Left cardiac atrium (tissue), 4 donors: ENCODE measurements at places on chromosomes 4 and X. TPM values are rescaled to one million over a fixed set of nuclear protein-coding genes. Genes with fewer than 3 reads are reported as not detected.

- DNase-seq: no peak
Observed at GRCh38 chrX:47482065-47482511, 934 bp downstream of the ZNF41 start.

GRCh38 chr4:72935462-72935861, 134.1 kb downstream of the COX18 start:
- no peak for DNase-seq

DNA sequence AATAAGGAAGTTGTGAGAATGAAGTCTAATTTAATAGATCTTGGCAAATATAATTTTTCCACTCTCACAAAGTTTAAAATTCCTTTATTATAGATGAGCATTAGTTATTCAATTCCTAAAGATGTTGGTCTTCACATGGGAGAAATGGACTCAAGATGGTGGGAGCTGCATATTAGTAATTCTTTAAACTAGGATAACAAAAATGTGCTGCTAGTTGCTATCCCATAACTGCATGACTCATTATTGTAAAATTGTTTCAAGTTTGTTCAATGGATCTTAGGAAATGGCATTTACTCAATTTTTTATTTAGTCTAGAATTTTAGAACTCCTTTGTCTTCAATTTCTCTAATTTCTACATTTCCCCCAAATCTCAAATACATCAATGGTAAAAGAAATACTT, 155.8 kb downstream of the ATP10D start:
- DNase-seq: no peak

DNA sequence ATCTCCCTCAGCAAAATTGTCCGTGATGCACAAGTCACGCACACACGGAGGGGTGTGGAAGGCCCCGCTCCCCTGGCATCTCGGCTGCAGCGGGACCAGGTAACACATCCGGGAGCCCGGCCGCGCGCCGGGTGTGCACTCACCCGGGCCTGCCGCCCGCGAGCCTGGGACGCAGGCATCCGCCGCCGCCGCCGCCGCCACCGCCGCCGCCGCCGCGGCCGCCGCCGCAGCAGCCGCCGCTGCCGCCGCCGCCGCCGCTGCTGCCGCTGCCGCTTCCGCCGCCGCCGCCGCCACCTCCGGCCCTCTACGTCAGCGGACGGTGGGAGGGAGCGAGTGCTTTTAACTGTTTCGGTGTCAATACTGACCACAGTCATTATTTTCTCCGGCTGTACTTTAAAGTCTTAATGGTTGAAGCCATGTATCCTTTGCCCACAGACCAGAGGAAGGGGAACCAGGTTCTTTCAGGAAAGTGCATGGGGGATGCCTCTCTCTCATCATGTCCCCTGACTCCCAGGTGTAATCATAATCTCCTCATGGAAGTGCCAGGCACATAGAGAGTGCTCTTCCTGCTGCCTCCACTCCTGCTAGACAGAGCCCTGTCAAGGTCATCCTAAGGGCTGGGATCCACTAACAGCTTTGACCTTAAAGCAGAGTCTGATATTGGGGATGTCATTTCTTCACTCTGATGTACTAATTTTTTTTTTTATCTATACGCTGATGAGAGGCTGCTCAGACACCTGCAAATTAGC, 38.0 kb downstream of the MAGEE2 start:
- DNase-seq: peak; percentile 54

- no peak for DNase-seq
Observed at GRCh38 chrX:68848189-68848940, 19.5 kb downstream of the EFNB1 start.

DNA sequence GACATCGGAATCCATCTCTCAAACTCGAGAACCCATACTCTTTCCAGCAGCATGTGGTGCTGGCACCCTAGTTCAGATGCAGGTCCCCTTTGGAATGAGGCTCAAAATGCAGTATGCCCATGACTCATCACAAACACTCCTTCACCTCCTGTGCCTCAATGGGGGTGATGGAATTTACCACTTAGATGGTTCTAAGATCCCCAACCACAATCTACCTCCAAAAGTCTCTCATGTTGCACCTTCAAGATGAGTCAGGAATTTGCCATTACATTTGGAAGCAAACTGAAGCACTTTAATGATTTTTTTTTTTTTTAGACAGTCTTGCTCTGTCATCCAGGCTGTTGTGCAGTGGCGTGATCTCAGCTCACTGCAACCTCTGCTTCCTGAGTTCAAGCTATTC, 8.5 kb upstream of the MID1 start:
- no peak for DNase-seq

GRCh38 chr4:150098214-150098613, 20.0 kb downstream of the DCLK2 start:
- DNase-seq: no peak

DNA sequence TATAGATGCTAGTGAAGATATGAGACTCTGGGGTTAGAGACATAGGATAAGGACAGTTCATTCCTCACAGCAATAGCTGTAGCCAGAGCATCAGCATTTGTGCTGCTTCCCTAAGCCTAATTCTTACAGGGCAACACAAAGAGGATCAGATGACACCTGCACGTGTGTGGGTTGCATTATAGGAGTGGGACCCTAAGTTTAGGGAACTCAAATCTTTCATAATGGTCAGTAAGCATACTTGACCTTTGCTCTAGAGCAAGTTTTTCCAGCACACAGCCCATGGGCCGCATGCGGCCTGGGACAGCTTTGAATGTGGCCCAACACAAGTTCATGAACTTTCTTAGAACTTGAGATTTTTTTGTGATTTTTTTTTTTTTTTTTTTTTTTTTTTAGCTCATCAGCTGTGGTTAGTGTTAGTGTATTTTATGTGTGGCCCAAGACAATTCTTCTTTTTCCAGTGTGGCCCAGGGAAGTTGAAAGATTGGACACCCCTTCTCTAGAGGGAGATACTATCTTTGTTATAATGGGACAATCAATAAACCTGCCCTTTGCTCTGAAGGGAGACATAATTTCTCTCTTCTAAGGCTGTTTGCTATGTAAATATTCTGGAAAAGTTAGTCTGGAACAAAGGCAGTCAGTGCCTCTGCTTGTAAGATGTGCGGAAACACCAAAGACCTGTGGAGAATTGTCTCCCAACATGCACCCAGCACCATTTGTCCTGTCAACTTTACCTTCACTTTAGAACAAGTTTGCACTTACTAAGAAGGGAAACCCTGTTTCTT, 650.2 kb downstream of the ZNF674 start:
- no peak for DNase-seq

GRCh38 chrX:152819732-152820131, 10.8 kb downstream of the CETN2 start:
- no peak for DNase-seq

DNA sequence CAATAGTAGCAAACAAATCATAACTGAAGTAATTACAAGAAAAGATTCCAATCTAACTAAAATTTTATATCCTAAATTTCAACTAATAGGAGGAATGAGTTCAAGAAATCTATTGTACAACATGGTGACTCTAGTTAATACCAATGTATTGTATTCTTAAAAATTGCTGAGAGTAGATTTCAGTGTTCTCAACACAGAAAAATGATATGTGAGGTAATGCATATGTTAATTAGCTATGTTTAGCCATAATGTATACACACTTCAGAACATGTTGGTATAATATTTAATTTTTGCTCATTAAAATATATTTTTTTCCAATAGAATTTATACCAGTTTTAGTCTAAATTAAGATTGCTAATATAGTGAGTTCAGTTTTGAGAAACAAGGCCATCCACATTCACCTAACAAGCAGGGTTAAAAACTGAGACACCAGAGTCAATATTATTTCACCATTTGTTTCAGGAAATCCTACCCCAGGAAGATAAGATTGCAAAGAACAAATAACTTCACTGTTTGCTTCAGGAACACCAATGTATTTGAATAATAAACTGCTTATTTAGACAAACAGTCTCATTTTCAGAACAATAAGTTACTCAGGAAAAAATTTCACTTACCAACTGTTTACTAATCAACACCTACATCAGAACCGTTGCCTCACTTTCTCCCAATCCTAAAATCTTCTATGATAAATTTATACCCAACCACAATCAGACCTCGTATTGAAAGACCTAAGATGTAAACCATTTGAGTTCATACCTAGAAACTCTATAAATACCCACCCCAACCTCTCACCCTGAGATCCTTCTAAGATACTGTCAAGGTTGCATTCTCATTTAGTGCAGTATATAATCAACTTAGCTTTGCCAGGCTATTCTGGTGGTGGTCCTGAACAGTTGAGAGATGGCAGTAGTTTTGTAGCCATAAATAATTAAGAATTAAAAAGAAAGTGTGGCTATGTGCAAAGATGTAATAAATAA, 132.8 kb downstream of the MAB21L2 start:
- DNase-seq: no peak

GRCh38 chr4:68342134-68342533, 7.8 kb downstream of the YTHDC1 start:
- DNase-seq: no peak

GRCh38 chr4:1509366-1509765, 103.1 kb upstream of the NKX1-1 start:
- DNase-seq: no peak

DNA sequence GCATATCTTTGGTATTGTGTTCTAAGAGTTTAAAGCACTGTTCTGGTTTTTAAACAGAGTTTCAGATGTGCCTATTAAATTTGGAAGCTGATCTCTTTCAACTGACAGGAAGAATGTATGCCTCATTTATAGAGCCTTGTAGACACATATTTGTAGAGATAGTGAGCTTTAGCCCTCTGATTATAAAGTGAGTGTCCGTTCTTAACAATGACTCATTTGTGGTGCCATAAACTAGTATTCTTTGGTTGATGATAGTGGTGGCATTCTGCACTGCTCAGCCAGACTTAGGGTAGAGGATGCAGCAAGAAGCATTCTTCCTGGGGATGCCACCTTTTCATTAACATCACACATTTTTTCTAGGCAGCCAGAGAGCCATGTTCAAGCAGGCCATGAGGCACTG, 121.7 kb downstream of the TLL1 start:
- no peak for DNase-seq

GRCh38 chr4:8290701-8290970, 21.1 kb downstream of the HTRA3 start:
- DNase-seq: peak; percentile 13

DNA sequence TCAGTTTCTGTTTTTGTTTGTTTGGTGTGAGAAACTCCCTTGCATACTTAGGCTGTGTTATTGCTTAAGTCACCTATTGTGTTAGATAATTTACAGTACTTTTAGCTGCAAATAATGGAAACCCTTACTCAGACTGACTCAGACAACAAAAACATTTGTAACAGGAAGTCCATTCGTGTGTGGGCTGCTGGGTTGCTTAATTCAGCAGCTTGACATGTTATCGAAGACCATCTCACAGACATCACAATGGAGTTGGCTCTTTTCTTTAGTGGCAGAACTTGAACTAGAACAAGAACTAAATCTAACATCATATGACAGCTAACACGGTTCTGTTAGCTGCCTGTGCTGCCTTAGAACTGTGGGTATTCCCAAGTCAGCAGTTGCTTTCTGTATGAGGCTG, 9.9 kb upstream of the GABRE start:
- DNase-seq: no peak

GRCh38 chrX:2383735-2384134, 117.0 kb downstream of the DHRSX start:
- no peak for DNase-seq

DNA sequence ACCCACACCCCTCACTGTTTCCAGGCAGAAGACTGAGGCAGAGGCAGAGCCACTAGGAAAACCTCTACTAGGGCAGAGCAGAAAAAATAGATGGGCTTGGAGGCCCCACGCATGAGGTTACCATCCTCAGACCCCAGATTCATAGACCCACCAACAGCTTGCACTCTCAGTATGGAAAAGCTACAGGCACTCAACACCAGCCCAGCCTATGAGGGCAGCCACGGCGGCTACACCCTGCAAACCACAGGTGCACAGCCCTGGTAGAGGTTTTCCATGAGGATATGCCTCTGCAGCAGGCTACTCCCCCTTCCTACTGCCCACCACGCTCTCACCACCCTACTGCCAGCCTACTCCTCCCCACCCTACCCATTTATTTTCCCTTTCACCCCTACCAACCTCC, 235.1 kb downstream of the CWH43 start:
- no peak for DNase-seq

GRCh38 chr4:19880206-19880605, 371.5 kb upstream of the SLIT2 start:
- peak; percentile 28 for DNase-seq

GRCh38 chrX:29012867-29013266, 425.6 kb downstream of the IL1RAPL1 start:
- DNase-seq: no peak

DNA sequence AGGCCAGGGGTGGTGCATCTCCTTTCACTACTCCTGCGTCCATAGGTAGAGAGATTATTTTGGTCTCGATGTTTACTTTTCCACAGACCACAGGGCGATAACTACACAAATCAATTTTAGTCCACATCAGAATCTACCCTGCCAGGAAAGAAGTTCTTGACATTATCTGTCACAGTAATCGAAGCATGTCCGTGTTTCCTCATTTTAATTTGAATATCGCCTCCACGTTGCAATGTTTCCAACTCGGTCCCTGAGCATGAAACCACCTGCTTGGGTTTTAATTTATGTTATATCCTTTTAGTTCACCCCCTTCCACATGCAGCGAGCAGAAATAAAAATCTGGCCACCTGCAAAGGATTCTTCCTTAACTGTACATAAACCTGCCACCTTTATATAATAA, 100.1 kb upstream of the ATXN3L start:
- DNase-seq: no peak

DNA sequence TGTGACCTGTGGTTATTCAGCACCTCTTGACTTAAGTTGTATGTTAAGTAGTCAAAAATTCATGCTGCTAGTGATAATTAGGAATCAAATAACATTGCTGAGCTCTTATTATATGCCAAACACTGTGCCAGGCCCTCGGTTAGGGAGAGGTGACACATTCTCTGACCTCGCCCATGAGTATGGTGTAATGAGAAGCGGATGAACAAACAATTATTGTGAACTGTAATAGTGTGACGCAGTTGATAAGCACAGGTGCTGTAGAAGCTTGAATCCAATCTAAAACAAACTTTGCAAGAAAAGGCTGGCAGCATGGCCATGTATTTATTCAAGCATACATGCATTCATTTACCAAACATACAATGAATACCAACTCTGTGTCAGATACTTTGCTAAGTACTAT, 303.5 kb upstream of the HS3ST1 start:
- no peak for DNase-seq

GRCh38 chr4:184784628-184785257, 41.0 kb downstream of the ACSL1 start:
- DNase-seq: no peak

DNA sequence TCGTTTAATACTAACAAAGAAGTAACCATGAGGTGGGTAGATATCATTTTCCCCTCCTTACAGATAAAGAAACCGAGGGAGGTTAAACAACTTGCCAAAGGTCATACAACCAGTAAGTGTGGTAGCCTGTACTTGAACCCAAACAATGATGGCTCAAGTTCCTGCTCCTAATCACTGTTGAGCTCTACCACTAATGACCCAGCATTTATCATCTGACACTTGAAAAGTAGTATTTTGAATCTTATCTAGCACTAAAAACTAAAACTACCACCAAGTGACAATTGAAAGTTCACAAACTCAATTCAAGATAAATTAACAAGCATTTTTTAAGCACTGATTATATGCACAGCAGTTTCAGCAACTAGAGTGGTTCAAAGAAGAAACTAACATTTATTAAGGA, 13.1 kb downstream of the FBXW7 start:
- DNase-seq: no peak

The HS6ST2 gene
- total RNA-seq: 0.06 TPM

The SH3TC1 gene
- 30.9 TPM for total RNA-seq

The TLR6 gene
- 3.2 TPM for total RNA-seq

The CCSER1 gene
- total RNA-seq: 9.6 TPM

The CSN1S1 gene
- 3.2 TPM for total RNA-seq

The COL25A1 gene
- total RNA-seq: 1.5 TPM

The CFAP97 gene
- 25.9 TPM for total RNA-seq
